ENCODE measurements at places on chromosomes 1 and 21. TPM values are rescaled to one million over a fixed set of nuclear protein-coding genes. Genes with fewer than 3 reads are reported as not detected.

Gene APOBEC4
- polyA plus RNA-seq = not detected

Gene NHLH1
- 0.06 TPM for polyA plus RNA-seq

Gene CAMK1G
- polyA plus RNA-seq = 6.2 TPM

Gene CAMSAP2
- 41.7 TPM for polyA plus RNA-seq

Gene ADAMTS5
- 25.9 TPM for polyA plus RNA-seq

Gene MMEL1
- 2.3 TPM for polyA plus RNA-seq

Gene ZMYND12
- polyA plus RNA-seq = 4.6 TPM

Gene SLC22A15
- 4.6 TPM for polyA plus RNA-seq

Gene GUCA2B
- not detected for polyA plus RNA-seq

Gene RAB7B
- 2.3 TPM for polyA plus RNA-seq

Gene SLC44A3
- polyA plus RNA-seq = 123 TPM

DNA sequence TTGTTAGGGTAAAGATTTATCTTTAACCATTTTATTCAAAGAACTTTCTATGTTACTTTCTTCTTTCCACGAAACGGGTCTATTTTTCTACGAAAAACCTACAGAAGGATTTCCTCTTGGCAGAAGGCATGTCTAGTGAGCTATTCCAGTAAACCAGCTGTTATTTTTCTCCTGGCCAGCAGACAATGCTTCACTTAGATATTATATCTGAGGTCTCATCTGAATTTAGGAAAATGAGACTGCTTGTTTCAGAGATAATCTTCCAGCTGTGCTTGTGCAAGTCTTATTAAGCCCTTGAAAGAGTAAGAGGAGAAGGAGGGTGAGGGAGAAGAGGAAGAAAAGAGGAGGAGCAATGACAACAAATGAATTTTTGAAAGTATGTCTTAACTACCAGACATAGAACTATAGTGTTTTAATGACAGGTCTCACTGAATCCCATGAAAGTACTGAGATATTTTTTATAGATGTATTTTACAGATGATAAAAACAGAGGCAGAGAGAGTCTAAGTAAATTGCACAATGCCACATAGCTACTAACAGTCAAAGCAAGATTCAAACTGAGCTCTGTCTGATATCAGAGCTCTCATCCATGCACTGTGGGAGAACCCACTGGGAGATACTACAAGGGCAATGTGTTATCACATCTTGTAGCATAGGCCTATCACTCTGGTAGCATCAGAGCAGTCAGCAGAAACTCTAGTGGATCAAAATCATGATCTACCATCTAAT lies 54.6 kb upstream of the SAMSN1 start:
- DNase-seq = no peak

DNA sequence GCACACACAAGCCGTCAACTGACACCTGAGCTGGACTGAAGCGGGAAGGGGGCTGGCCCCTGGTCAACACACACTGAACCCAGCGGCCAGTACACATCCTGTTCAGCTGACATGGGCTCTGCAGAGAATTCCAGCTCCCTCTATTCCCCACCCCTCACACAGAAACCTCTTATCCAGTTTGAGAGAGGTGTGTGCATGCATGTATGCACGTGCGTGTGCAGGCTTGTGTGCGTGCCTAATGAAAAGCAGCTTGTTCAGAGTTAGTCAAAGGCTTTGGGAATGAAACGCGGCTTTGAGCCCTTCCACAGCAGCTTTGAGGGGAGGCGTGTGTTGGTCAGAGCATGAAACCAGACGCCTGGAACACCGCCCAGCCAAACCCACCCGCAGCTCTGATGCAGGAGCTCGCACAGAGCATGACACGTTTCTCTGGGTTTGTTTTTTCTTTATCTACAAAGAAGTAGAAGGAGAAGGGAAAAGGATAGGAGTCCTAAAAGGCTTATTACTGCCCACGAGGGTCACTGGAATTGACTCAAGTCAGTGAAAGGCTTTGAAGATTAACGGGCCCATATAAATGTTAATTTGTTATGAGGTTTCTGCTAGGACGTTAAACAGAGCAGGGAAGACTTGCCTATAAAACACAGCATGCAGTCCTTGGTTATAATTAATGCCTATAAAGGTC lies 184.2 kb downstream of the ETS2 start:
- DNase-seq = no peak

DNA sequence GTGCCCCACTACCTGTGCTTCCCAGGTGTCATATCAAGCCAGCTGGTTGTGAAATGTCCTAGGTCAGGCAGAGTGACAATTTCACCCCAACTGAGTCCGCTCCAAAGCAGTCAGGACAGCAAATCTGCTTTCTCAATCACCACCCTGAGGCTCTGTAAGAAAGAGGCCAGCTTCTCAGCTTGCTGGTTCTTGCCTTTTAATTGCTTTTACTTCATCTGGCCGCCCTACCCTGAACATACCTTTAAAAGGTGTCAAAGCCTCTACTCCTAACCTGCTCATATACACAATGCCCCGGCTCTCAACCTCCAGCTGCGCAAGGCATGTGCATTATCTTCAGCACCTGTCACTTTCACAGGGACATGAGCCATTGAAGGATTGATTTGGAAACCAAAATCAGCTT lies 581.6 kb downstream of the NPHP4 start:
- no peak for DNase-seq

- no peak for DNase-seq
Observed at GRCh38 chr1:83741770-83742169, 257.2 kb downstream of the TTLL7 start.

DNA sequence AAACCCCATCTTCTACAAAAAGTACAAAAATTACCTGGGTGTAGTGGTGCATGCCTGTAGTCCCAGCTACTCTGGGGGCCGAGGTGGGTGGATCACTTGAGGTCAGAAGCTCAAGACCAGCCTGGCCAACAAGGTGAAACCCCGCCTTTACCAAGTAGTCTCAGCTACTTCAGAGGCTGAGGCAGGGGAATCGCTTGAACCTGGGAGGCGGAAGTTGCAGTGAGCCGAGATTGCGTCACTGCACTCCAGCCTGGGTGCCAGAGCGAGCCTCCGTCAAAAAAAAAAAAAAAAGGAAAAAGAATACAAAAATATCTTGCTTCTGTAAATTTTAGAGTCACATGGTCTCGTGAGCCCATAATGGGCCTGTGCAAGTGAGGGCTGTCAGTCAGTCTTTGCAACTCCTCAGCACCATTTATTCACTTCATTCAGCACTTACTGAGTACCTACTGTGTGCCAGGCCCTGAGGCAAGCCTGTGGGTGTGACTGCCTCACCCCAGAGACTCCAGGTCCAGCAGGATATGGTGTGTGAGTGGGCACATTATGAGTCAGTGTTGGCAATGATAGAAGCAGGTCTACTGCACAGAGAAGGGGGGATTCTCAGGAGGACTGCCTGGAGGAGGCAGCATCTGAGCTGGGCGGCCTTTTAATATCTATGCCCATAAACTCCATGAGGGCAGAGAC lies 46.8 kb upstream of the TARDBP start:
- no peak for DNase-seq

- DNase-seq = no peak
Observed at GRCh38 chr1:109762039-109762585, 1.6 kb downstream of the EPS8L3 start.

GRCh38 chr1:59564192-59564891 lies 250.4 kb upstream of the HOOK1 start:
- no peak for DNase-seq

GRCh38 chr1:160797861-160798273 lies 1.9 kb downstream of the LY9 start:
- DNase-seq = no peak

GRCh38 chr1:25209516-25209915 lies 22.8 kb downstream of the SYF2 start:
- DNase-seq = no peak

GRCh38 chr1:243393096-243393495 lies 137.3 kb downstream of the SDCCAG8 start:
- DNase-seq = no peak

GRCh38 chr21:33869873-33870272 lies 45.7 kb downstream of the ATP5PO start:
- no peak for DNase-seq

GRCh38 chr1:85393490-85393889 lies 71.5 kb downstream of the DDAH1 start:
- no peak for DNase-seq

DNA sequence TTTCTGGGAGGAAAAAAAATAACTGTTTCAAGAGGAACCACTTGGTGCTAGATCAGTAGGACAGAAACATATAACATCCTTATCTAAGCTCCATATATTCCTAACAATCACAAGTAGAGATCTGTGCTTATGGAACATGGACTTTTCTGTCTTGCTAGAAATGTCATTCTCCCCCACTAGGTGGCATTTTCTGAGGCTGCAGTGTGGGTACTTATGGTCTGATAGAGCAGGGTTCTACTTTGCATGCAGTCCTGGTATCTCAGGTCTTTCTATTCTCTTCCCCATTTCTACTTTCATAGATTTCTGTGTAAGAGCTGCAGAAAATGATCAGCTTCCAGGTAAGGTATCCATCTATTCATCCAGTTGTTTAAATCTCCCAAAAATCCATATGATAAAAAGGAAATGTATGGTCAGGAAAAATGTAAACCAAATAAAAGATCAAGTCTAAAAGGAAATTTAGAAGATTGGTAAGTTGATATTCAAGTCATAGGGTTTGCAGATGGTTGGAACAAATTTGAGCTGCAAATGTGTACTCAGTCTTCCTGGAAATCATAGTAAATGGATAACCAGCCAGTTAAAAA lies 1.5 kb downstream of the ZNF684 start:
- no peak for DNase-seq

GRCh38 chr1:211851174-211851573 lies 20.6 kb upstream of the LPGAT1 start:
- no peak for DNase-seq

DNA sequence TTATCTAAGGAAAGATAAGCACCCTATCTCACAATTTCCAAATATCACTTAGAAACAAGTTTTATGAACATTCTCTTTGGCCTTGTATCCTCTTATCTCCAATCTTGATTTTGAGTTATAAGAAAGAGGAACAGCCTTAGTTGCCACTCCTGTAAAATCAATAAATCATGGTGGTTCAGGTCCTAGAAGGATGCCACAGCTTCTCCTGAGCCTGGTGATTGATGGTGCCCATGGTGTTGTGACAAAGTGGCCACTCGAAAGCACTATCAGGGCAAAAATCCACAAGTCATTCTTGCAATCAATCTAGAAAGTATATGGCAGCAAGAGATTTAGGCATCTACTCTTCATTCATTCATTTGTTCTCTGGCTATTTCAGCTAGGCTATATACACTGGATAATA lies 27.8 kb downstream of the GBP6 start:
- DNase-seq = no peak

- DNase-seq = no peak
Observed at GRCh38 chr1:15351310-15351709, 58.4 kb upstream of the EFHD2 start.

GRCh38 chr1:5994713-5995621 lies 2.7 kb upstream of the NPHP4 start:
- no peak for DNase-seq

DNA sequence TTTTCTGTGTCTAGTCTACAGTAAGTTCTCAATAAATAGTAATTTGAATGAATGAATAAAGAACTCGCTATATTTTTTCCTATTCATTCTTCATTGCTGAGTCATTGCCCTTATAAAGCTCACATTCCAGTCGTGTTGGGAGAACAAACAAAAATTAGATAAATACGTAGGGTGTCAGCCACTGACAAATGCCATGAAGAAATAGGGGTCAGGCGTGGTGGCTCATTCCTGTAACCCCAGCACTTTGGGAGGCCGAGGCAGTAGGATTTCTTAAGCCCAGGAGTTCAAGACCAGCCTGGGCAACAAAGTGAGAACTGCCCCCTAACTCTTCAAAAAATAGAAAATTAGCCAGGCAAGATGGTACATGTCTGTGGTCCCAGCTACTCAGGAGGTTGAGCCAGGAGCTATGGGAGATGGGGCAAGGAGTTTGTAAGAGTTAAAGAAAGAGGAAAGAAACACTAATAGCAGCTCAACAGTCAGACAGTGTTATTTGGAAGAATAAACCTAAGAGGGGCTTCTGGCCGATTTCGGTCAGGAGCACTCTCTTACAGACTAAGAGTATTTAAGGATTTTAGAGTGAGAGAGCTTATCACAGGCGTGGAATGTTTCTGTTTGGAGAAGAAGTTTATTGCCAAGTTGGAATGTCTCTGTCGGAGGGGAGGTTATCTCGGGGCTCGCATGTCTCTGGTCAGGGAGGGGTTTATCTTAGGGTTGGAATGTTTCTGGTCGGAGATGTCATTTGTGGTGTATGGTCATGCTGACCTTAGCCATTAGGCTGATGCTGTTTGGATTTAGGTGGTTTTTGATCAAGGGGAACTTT lies 1.8 kb upstream of the CHML start:
- no peak for DNase-seq

GRCh38 chr1:81410941-81411340 lies 389.8 kb upstream of the ADGRL2 start:
- no peak for DNase-seq

DNA sequence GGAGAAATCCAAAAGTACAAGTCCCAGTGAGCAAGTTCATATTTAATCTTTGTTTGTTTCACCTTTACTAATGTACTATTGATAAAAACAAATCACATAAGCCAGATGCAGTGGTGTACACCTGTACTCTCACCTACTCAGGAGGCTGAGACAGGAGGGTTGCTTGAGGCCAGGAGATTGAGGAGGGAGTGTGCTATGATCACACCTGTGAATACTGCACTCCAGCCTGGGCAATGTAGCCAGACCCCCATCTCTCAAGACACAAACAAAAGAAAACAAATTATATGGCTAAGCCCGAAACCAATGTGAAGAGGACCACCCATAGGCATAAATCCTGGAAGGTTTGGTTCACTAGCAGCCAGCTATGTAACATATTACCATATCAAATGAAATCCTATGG lies 9.6 kb upstream of the USP24 start:
- no peak for DNase-seq

- no peak for DNase-seq
Observed at GRCh38 chr1:147497826-147498225, 43.5 kb upstream of the BCL9 start.

GRCh38 chr1:57707631-57708030 lies 283.8 kb upstream of the DAB1 start:
- no peak for DNase-seq

DNA sequence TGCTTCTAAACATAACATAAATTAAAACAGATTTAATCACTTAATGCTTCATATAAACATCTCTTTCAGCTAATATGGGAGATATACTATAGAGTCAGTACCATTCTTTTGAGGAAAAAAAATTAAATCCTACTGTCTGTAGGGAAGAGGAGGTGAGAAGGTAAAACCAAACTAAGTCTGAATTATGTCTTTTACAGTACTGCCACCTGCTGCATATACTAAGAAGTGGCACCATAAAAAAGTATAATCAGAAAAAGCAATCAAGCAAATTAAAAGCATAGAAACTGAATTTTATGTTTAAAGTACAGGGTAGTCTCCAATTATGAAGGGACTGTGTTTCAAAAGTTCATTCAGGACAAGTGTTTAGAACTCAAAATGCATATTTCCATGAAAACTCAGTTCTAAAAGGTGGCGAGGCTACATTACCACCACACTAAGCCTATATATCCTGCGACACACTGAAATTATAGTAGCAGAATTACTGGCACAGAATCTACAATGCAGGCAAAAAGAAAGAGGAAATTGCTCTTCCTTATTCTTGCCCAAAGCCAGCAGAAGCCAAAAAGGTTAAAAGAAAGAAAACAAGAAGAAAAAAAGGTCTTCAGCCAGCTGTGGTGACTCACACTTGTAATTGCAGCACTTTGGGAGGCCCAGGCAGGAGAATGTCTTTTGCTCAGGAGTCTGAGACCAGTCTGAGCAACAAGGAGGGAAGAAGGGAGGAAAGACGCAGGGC lies 9.0 kb downstream of the NSL1 start:
- DNase-seq = no peak

Measured in right renal cortex interstitium (tissue), 3 donors.